RKO (cell line): ENCODE measurements at places on chromosomes 6 and 20.

- DNase-seq: no peak
These were observed 596.1 kb upstream of the NRSN1 start for GRCh38 chr6:23529902-23530301.

DNA sequence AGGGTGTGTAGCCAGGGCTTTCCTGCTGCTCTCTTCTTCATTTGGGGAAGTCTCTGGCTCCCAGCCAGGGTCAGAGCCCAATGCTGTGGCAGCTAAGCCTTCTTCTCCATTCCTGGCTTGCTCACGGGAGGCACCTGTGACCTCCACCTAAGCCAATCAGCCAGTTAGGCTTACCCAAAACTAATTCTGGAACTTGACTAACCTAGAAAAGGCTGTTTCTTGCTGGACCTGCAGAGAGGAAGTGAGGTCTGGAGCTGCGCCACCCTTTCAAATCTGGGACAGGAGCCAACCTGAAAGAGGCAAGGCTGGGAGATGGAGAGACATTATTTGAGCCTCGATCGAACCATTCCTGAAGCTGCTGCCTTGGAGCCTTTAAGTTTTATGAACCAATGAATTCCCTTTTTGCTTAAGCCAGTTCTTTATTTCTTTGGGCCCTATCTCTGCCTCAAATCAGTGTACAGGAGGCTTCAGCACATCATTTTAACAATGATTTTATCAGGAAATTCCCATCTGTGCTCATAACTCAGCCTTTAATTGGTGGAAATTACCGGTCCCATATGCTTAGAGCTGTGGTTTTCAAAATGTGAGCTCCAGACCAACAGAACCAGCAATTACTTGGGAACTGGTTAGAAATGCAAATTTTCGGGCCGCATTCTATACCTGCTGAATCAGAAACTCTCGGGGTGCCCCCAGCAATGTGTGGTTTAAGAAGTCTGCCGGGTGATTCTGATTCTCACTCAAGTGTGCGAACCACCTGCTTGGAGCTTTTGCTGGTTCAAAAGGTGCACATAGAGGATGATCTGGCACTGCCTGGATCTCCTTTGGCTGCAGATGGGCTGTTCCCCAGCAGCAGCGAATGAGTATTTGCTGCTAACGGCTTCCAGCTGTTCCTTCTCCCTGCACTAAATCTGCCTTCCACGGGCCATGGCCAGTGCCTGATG lies 97.4 kb upstream of the RNF24 start:
- DNase-seq: no peak

GRCh38 chr6:26319405-26320128 lies 45.4 kb upstream of the BTN3A2 start:
- no peak for DNase-seq

DNA sequence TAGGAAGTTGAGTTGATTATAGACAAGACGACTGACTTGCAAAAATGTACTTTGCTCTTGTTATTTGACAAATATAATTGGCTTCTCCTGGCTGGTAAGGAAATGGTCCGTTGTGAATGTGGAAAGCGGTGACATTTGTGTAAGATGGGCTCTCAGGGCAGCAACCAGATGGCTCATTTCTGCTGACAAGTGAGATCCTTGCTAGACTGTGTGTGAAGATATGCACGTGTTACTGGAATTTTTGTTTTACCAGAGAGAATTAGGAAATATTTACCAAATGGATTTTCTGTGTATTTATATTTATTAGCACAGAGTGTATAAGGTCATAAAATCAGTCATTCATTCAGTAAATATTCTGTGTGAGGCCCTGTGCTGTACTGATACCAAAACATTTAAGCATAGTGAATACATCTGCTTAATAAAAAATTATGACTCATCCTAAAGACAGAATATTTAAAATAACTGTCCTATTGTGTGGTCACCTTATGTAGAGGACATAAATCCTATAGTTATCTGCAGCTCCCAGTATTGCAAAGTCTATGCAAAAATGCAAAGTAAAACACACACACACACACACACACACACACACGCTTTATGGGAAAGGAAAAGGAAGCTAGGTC lies 109.9 kb upstream of the ASF1A start:
- no peak for DNase-seq

- no peak for DNase-seq
These were observed 91.9 kb upstream of the SLC24A3 start for GRCh38 chr20:19120569-19120968.

- peak; percentile 53 for DNase-seq
These were observed 16.3 kb downstream of the TRAF3IP2 start for GRCh38 chr6:111589366-111589765.

DNA sequence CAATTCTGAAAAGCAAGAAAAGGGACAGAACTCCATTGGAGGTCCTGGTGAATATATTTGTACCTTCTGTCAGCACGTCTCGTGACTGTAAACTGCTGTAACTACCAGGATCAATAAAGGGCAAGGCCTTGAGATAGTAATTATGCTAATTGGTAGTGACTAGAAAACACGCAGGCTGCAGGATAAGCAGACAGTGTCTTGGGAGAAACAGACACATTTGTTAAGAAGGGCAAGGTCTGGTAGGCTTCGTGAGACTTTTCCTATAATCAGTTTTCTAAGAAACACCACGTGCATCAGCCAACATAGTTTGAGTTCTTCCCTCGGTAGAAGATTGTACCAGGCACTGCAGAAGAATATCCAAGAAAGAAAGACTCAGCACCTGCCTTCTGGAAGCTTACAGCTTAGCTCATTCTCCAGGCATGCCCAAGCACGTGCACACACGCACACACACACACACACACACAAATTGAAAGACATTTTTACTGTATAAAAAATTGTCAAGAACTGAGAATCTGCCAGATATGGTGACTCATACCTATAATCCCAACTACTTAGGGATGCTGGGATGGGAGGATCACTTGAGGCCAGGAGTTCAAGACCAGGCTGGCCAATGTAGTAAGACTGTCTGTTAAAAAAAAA lies 167.0 kb upstream of the SASH1 start:
- no peak for DNase-seq

DNA sequence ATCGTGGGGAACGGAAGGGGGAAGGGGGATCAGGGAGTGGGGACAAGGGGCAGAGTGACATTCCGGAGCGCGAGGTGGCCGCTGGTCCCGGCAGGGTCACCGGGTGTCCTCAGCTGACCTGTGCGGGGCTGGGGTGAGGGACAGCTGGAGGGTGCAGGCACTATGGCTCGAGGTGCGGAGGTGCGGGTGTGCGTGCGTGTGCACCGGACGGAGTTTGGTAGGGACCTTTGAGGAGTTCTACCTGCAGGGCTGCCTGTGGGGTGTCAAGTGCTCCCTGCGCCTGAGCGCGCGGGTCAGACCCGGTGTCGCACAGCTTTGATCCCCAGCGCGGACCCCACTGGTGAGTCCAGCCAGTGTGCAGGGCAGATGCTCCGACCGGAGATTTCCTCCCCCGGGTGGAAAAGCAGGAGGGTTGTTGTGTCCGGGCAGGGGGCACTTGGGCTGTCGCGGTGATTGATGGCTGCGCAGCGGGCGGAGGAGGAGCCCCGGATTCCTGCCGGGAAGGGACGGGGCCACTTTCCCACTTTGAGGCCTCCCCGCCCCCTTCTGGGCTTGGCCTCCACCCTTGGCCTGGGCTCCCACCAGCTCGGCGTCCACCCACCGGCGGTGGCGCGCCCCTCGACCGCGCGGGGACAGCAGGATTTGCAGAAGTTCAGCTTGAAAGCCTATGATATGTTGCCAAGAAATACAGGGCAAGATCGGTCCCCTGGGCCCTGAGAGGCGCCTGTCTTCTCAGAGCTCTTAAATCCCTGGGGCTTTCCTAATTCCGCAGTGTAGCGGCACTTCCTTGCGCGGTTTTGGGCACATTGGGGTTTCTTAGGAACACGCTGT lies 658 bp downstream of the RIN2 start:
- no peak for DNase-seq

GRCh38 chr20:57435498-57436222 lies 44.5 kb downstream of the RBM38 start:
- no peak for DNase-seq

DNA sequence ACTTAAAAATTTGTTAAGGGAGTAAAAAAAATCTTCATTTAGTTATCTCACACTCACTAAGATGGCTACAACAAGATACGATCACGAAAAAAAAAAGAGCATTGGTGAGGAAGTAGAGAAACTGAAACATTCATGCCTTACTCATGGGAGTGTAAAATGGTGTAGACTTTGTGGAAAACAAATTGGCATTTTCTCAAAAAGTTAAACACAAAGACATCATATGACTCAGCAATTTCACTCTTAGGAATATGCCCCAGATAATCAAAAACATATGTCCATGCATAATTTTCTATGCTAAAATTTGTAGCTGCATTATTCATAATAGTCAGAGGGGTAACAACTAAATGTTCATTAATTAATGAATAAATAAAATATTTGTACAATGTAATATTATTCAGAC lies 120.9 kb upstream of the IRAK1BP1 start:
- no peak for DNase-seq

DNA sequence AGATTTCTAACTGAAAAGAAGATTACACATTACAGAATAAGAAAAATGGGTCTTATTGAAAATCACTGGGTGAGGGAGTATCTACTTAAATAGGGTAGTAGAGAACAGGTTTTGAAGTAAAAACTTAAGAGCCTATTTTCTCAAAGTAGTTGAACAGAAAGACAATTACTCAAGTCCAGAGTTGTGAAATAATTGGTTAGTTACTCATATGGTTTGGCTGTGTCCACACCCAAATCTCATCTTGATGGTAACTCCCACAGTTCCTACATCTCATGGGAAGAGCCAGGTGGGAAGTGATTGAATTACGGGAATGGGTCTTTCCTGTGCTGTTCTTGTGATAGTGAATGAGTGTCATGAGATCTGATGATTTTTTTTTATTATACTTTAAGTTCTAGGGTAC lies 1035.3 kb upstream of the GJE1 start:
- DNase-seq: no peak

- no peak for DNase-seq
These were observed at the start of gene HLA-DOB for GRCh38 chr6:32816746-32817204. TSS of gene HLA-DOB (minus strand) at chr6:32817002. CDS start at chr6:32816951, 51 bp downstream.

- DNase-seq: no peak
These were observed 44.5 kb downstream of the MDGA1 start for GRCh38 chr6:37653229-37653628.

DNA sequence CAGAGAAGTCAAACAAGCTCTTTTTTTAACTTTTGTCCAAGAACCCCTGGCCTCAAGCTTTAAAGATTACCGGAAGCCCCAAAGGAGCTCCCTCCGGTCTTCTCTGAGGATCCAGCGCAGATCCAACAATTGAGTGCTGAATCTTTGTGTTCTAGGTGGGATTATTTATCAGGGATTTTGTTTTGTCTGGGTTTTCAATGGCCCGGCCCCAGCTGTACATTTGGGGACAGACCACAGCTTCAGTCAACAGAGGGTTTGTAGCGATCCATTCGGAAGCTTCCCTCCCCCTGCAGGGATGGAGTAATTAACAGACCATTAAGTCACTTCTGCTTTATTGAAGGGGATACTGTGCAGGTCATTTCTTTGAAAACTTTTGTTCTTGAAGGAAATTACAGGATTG lies 7.8 kb downstream of the OLIG3 start:
- no peak for DNase-seq

- DNase-seq: peak; percentile 77
These were observed 47.1 kb downstream of the SNAI1 start for GRCh38 chr20:50029697-50030461.

- DNase-seq: no peak
These were observed 79.9 kb downstream of the CEBPB start for GRCh38 chr20:50270569-50270968.

- DNase-seq: no peak
These were observed 280.4 kb downstream of the FOXC1 start for GRCh38 chr6:1890071-1890470.

DNA sequence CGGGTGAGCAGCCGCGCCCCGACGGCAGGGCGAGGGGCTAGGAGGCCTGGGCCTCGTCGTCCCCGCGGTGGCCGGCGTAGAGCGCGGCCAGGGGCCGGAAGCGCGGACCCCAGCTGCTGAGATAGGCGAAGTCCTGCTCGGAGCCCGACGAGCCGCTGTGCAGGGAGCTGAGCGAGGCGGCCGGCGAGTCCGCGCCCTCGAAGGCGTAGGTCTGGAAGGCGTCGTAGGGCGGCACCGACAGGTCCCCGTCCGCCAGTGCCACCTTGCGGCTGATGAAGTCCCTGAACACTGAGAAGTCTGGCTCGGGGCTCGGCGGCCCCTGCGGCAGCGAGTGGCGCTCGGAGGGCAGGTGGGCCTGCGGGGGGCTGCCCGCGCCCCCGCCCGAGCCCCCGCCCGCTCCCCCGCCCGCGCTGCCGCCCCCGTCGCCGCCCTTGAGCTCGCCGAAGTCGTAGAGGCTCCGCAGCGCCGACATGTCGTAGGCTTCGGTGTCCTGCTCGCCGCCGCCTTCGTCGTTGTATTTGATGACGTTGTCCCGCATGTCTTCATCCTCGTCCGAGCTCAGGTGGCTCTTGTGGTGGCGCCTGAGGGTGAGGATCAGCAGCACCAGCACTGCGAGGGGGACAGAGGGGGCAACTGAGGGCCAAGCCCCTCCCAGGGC lies 56.5 kb downstream of the CD40 start:
- no peak for DNase-seq

DNA sequence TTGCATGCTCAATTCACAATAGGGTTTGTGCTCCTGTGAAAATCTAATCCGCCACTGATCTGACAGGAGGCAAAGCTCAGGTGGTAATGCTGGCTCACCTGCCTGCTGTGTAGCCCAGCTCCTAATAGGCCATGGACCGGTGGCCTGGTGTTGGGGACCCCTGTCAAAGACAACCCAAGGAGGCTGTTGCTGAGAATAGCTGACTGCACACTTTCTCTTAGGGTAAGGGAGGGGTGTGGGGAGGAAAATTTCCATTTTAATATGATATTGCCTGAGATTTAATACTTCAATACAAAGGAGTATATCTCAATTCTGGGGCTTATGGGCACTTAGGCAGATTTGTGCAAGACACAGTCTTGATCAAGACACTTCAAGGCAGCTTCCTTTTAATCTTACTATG lies 105.8 kb downstream of the ALDH8A1 start:
- no peak for DNase-seq

GRCh38 chr6:16369140-16369745 lies 130.9 kb downstream of the GMPR start:
- DNase-seq: no peak

GRCh38 chr6:37862992-37863391 lies 43.5 kb downstream of the ZFAND3 start:
- no peak for DNase-seq

GRCh38 chr6:18034798-18035202 lies 47.4 kb upstream of the KIF13A start:
- DNase-seq: peak; percentile 35

DNA sequence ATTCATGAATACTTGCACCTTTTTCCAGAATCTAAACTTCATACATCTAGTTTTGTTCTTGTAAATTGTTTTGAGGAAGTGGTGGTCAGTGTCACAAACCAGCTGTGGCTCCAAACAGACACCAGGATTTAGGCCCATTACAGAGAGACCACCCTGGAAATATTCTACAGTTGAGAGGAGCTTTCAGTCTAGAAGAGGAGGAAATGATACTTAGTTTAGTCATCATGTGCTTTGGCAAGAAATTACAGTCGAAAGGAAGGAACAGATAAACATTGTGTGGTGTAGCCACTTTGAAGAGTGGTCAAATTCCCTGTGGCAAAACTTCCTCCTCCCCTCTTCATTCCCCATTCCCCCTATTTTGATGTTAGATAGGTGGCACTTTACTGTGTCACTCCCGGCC lies 15.7 kb downstream of the DCBLD1 start:
- DNase-seq: peak; percentile 84
